Stimulated activated CD4-positive, alpha-beta T cell treated with anti-CD3 and anti-CD28 coated beads, Interleukin-15, amount 100 ng/mL, for 1 hour (primary cell): ENCODE measurements at places on chromosomes 11 and 22.

DNA sequence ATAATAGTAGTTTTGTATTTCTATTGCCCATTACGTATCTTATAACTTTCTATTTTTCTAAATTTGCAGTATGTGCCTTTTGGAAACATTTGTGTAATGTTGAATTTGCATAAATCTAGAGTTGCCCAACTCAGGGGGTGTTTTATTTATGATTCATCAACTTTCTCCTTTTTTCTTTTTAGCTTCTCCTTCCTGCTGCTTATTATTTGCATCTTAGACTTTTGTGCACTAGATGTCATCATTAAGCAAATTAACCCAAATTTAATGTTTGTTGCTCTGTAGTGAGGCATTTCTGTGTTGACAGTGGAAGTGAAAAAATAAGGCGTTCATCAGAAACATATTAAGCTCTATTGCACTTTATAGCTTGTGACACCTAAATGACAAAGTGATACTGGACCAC lies 56.2 kb upstream of the ZBED5 start:
- DNase-seq = no peak

DNA sequence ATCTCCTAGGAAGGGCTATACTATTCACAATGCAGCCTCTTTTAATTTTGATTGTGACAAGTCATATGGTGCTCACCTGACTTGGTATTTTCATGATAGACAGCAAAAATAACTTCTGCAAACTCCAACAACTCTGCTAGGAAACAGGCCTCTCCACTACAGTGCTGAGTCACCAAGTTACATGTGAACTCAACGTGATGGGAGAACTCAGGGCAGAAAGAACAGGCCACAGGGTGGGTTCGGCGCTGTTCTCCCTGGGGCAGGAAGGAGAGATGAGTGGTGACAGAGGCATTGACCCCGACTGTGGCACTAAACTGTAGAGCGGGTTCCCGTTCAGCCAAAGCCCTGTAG lies 76.6 kb upstream of the UCP3 start:
- DNase-seq = no peak

DNA sequence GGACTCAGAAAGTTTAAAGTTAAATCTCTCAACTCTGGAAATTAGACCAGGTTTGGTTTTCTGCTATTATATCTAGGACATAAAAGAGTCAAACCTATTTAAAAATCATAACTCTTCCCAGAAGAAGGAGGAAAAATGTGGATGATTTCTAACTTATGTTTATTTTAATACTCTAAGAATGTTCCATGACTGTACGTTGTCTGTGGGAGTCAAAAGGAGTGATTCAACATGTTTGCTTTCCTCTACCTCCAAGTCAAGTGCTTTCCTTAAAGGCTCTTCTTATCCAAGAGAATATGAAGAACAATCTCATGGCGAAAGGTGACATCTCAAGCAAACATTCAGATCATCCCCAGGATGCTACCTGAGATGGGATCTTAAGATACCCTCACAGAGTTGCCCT lies 21.6 kb downstream of the OR51E1 start:
- DNase-seq = no peak

DNA sequence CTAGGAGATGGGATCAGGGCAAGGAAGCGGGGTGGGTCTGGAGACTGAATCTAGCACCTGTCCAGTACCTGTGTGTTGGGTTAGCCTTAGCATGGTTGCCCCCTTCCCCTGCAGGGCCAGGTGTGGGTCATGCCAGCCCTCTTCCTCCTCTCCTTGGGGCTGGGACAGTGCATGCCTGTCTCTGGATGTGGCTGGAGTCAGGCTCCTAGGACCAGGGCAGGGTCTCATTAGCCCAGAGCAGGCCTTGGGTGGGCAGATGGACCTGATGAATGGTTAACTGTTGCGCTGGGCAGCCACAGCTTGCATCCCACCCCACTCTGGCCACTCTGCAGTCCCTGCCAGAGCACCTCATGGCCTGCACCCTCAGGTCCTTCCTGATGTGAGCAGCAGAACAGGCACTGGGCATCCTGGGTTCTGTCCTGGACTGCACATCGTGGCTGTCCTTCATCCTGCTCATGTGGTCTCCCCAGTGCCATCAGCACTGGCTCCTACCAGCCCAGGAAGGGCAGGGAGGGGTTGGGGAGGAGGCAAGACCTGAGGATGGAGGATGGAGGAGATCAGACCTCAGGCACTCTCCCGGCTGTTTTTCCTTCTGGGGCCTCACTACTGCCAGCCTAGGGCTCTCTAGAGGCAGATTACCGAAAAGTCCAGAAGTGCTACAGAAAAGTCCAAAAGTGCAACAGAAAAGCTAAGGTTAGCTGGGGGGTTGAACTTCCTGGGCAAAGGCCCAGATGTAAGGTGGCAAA lies 12.8 kb upstream of the CHRM1 start:
- DNase-seq = no peak

GRCh38 chr11:117428186-117428855 lies 100.7 kb downstream of the CEP164 start:
- DNase-seq = no peak

GRCh38 chr11:33934450-33934849 lies 42.6 kb upstream of the LMO2 start:
- no peak for DNase-seq

DNA sequence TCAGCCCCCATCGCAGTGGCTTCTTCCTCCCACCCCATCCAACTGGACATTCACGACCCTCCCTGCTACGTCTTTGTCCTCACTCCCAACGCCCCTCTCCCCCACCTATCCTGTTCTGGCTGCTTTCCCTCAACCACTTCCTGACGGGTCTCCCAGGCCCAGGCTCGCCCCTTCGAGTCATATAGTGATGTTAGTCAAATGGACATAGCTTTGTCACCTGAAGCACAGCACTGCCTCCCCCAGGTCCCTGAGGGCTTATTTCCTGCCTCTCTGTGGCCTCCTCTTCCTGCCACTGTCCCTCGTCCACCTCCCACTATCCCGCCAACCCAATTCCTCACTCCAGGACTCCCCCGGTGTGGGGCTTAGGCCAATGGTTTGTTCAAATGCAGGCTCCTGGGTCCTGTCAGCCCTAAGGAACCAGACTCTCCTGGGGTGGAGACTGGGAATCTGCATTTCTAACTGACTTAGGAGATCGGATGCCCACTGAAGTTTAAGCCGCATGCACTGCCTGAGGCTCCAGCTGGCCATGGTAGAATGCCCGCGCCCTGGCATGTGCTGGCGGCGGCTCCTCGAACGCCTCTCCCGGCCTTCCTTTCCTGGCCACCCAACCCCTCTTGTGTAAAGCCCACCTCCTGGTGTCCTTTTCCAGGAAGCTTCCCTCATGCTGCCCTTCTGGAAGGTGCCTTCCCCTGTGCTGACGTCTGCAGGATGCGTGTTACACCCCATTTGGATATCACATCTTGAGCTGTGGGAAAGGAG lies 18.3 kb downstream of the SUN2 start:
- no peak for DNase-seq

DNA sequence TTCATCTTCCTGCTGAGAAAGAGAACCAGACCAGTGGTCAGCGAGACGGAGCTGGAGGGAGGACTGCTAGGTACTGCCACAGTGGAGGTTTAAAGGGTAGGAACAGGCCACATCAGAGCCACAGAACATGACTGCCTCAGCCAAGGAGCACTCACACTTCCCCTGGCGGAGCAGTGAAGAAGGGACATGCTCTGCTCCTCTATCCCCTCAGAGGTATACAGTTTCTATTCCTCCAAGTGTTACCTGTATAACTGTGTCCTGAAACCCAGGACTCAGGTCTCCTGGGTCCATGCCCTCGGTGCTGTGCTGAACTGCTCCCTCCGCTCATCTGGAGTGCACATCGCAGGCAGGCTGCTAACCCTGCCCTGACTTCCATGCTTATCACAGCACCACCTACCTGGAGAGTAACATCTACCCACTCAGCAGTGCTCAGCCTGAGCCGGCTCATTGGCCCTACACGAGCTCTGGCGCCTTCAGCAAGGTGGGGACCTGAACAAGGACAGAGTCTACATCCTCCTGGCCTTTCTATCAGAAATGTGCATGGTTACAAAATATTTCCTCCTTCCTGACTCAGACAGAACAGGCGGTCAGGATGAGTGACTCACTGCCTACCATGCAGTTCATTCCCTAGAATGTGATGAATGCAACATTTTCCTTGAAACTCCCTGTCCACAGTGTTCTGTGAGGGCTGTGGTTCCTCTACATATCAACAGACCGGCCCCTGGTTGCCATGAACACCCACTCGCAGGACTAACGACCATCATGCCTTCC lies 52.9 kb downstream of the C11orf58 start:
- DNase-seq = no peak
